ENCODE measurements at places on chromosomes 4 and X. TPM values are rescaled to one million over a fixed set of nuclear protein-coding genes. Genes with fewer than 3 reads are reported as not detected.

DNA sequence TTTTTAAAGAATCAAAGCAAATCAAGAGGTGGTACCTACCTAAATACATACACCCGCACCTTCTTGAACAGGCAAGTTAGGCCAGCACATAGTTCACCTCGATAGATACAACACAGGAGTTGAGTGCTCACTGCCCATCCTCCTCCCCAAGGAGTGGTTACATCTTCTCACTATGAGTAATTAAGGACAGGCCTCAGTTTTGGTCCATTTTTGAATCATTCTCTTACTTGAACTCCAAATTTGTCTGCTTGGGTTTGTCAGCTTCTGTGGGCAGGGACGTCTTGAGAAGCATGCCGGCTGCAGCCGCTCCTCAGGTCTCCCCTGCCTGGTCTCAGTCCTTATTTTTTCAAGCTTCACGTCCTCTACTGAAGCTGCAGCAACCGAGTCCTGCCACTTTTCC lies 190.6 kb upstream of the RBPJ start:
- no peak for DNase-seq

- DNase-seq = no peak
These were observed 111.5 kb downstream of the POLA1 start for GRCh38 chrX:24805201-24805600.

MAP7D2 gene
- polyA plus RNA-seq = not detected

SERPINA7 gene
- polyA plus RNA-seq = not detected

AKAP14 gene
- not detected for polyA plus RNA-seq

MID2 gene
- not detected for polyA plus RNA-seq
